Regular cardiac myocyte (primary cell): ENCODE measurements at places on chromosomes 1 and 21. TPM values are rescaled to one million over a fixed set of nuclear protein-coding genes. Genes with fewer than 3 reads are reported as not detected.

GPR153 gene
- 2.1 and 2.8 TPM in 2 replicates for total RNA-seq

ARMH1 gene
- under 0.01 and 0.28 TPM in 2 replicates for total RNA-seq

CHRM3 gene
- under 0.01 TPM in 2 replicates for total RNA-seq

HES3 gene
- not detected in 2 replicates for total RNA-seq

GPR52 gene
- 0.28 and 0.38 TPM in 2 replicates for total RNA-seq

TFB2M gene
- 15.2 and 19.7 TPM in 2 replicates for total RNA-seq

ADAMTS5 gene
- 3.8 and 5.1 TPM in 2 replicates for total RNA-seq

CLDN14 gene
- 0.85 TPM in 1 of 2 replicates, not detected in the other for total RNA-seq

FCN3 gene
- not detected in 2 replicates for total RNA-seq

AMIGO1 gene
- 0.58 and 1.7 TPM in 2 replicates for total RNA-seq

PROK1 gene
- not detected in 2 replicates for total RNA-seq

GPR25 gene
- not detected in 2 replicates for total RNA-seq

NHLH1 gene
- under 0.01 TPM in 1 of 2 replicates, not detected in the other for total RNA-seq

IFFO2 gene
- total RNA-seq: 8.2 and 18.2 TPM in 2 replicates

SHISA4 gene
- total RNA-seq: 7.9 and 18.0 TPM in 2 replicates

PTGFR gene
- total RNA-seq: 12.7 and 16.9 TPM in 2 replicates

EDN2 gene
- total RNA-seq: 0.28 TPM in 1 of 2 replicates, not detected in the other

CLDN17 gene
- total RNA-seq: not detected in 2 replicates

DPM3 gene
- total RNA-seq: 27.6 and 28.0 TPM in 2 replicates

SYCP1 gene
- total RNA-seq: not detected in 2 replicates

NFASC gene
- 13.8 and 42.6 TPM in 2 replicates for total RNA-seq

KCNC4 gene
- total RNA-seq: 5.1 and 6.3 TPM in 2 replicates

PTGFRN gene
- 31.4 and 74.1 TPM in 2 replicates for total RNA-seq

SLC1A7 gene
- 0.58 and 1.1 TPM in 2 replicates for total RNA-seq

FAM72C gene
- total RNA-seq: 0.56 and 2.5 TPM in 2 replicates

CDCA8 gene
- total RNA-seq: 1.4 and 24.2 TPM in 2 replicates

TRABD2B gene
- under 0.01 and 0.28 TPM in 2 replicates for total RNA-seq

CBR3 gene
- total RNA-seq: 15.9 and 20.0 TPM in 2 replicates
